Mesenteric fat pad (tissue), 1 donor: ENCODE measurements at places on chromosomes 12 and 14. TPM values are rescaled to one million over a fixed set of nuclear protein-coding genes. Genes with fewer than 3 reads are reported as not detected.

GRCh38 chr12:48629541-48629940 lies 52.5 kb downstream of the KANSL2 start:
- no peak for DNase-seq

The MAP1LC3B2 gene
- total RNA-seq, result 1.1 TPM

GRCh38 chr12:79938843-79939242 lies 3.9 kb upstream of the PPP1R12A start:
- no peak for DNase-seq

DNA sequence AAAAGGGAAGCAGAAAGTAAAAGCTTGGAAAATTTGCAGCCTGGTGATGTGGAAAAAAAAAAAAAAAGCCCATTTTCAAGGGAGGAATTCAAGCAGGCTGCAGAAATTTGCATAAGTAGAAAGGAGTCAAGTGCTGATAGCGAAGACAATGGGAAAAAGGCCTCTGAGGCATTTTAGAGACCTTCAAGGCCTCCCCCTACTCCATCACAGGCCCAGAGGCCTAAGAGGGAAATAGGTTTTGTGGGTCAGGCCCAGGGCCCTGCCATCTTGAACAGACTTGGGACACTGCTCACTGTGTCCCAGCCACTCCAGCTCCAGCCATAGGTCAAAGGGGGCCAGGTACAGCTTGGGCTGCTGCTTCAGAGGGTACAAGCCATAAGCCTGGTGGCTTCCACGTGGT lies 13.8 kb upstream of the PRKD1 start:
- DNase-seq, result no peak

- DNase-seq, result no peak
These were observed 4.5 kb downstream of the ANKRD9 start for GRCh38 chr14:102505000-102505619.

The NGB gene
- not detected for total RNA-seq

The B3GNT4 gene
- total RNA-seq, result not detected

DNA sequence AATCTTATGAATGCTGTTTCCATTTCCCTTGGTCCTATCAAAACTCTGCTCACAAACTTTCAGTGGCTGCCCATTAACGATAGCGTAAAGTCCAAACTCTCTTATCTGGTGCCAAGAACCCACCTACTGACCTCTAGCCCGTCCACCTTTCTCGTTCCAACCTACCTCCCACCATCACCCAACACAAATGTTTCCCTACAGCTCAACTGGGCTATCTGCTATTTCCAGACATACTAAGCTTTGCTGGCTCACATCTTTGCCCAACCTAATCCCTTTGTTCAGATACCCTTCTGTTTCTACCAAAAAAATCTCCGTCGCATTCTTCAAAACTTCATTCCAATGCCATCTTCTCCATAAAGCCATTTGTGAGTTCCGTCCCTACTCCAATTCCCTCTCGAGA lies 7.6 kb upstream of the NOP2 start:
- no peak for DNase-seq

GRCh38 chr14:99011385-99011784 lies 260.6 kb downstream of the BCL11B start:
- DNase-seq, result no peak

DNA sequence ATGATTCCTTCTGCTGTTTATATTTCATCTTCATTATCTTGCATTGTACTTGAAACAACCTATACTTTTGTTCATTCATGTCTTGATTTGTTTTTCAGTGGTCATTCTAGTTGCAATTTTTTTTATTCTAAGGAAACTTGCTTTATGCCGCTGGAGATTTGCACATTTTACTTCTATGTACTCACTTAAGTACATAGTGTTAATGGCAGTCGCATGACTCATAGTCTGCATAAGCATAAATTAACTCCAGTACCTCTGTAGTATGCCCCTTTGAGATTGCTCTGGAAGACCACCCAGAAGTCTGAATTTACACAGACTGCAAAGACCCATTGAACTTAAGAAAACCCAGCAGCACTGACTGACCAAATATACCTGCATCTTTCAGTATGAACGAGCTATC lies 77.0 kb downstream of the MSRB3 start:
- no peak for DNase-seq

DNA sequence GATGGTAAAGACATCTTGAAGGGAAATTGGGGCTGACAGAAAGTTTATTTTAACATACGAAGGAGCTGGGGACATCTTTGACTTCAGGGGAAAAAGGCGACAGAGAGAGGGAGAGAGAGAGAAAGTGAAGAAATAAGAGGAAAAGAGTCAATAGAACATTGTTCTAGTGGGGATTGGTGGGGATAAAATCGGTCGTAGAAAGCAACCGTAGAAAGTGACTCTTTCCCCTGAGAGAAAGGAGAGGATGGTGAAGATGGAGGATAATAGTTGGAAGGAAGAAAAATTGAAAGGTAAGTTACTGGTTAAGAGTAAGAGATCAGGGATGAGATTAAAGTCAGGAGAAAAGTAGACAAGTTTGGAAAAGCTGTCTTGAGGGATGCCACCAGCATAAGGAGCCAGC lies 75.9 kb downstream of the LMNTD1 start:
- DNase-seq, result no peak

DNA sequence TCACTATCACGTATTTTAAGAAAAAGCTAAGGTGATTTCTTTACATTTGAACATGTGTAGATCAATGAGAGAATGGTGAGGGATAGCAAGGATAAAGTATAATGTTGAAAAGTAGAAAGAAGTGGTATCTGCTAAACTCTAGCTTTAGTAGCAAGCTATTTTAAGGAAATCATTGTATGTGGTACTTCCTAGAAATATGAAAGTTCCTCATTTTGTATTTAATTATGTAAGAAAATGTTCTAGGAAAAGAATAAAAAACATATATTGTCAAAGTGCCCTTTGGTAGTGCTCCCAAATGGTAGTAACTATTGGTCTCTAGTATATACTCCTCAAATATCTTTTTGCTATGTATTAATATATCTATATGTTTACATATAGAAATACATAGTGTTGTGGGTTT lies 35.7 kb downstream of the RAB21 start:
- DNase-seq, result no peak

DNA sequence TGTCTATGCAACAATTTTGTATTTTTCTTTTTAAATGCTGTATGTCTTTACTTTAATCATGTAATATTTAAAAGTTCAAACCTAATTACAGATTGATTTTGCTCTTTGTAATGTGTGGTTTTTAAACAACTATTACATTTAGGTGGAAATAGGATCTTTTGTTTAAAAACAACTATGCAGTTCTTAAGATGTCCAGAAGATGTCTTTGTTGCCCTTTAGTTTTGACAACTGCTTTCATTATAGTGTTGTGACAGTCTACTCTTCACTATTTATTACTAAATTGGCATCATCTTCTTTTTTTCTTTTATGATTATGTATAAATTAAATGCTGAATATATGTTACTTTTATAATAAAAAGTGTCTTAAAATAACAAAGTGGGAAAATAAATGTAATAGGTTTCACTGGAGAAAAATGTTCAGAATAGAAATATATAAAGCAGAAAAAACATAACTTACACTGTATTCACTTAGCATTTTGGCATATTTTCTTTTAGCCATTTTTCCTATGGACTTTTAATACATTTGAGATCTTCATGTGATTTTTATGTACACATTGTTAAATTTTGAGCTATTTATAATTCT lies 27.1 kb upstream of the PCNX4 start:
- DNase-seq, result no peak

The SLC4A8 gene
- 0.90 TPM for total RNA-seq

DNA sequence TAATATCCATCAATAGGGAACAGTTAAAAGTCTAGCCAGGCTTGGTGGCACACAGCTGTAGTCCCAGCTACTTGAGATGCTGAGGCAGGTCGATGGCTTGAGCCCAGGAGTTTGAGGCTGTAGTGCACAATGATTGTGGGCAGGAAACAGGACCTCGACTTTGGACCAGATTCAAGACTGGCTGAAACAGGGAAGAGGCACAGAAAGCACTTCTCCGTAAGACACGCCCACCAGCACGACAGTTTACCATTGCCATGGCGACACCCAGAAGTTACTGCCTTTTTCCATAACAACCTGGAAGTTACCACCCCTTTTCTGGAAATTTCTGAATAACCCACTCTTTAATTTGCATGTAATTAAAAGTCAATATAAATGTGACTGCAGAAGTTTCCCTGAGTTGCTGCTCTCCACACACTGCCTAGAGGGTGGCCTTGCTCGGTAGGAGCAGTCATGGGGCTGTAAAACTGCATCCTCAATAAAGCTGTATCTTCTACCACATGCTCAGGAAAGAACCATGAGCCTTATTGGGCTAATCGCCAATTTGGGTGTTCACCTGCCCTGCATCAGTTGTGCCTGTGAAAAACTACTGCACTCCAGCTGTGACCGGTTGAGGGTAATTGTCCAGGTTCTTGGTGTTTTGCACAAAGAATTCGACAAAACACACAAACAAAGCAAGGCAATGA lies 4.6 kb upstream of the LRRC23 start:
- DNase-seq, result no peak

The RILPL1 gene
- 17.9 TPM for total RNA-seq

- DNase-seq, result no peak
These were observed 30.7 kb upstream of the CEBPE start for GRCh38 chr14:23149745-23150144.

- DNase-seq, result no peak
These were observed 966.1 kb downstream of the FSCB start for GRCh38 chr14:43540948-43541347.

The PLEKHG3 gene
- total RNA-seq, result 35.6 TPM

- DNase-seq, result no peak
These were observed 24.2 kb downstream of the ISCA2 start for GRCh38 chr14:74517731-74518130.

GRCh38 chr12:6092784-6093722 lies 31.4 kb downstream of the VWF start:
- peak; percentile 88 for DNase-seq

GRCh38 chr14:90715993-90716392 lies 100.2 kb downstream of the TTC7B start:
- DNase-seq, result no peak

The MYL6 gene
- total RNA-seq, result 2,743 TPM

- DNase-seq, result no peak
These were observed 1666.7 kb upstream of the FLRT2 start for GRCh38 chr14:83863042-83863774.

DNA sequence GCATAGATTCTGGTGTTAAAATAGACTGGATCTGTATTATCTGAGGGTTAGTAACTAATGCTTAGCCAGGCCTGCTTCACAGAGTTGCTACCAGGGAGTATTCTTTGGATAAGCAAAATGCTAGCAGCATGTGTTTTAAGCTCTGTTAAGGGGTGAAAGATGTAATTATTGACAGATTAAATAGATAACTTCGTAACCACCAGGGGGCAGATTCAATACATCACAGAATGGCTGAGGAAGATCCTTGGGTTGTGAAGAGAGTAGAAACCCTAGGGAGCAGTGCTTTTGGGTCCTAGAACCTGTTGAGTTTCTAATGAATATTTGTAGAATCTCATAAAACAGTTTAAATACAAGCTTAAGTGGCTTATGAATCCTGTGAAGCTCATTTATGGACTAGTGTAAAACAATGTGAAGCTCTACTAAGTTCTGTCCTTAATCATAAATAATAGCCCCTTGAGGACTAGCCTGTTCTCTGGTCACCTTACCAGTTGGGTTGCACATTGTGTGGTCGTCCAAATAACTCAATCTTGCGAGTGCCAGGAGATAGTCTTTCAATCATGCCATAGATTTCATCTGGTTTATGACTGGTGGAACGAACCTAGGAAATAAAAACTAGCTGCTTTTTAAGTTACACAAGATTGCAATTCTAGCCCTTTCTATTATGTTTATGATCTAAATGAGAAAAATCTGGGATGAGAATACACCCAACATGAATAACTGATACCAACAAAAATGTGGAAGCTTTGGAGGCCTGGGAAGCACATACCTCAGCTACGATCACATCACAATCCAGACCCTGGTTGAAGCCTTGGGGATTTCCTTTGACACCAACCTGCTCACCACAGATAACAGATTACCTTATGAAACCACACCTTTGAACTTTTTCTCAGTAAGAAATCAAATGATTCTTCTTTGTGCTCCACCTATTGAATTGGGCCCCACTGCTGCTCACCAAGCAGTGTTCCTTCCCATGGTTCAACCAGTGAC lies 12.3 kb downstream of the METTL3 start:
- no peak for DNase-seq

The SBNO1 gene
- total RNA-seq, result 28.5 TPM

DNA sequence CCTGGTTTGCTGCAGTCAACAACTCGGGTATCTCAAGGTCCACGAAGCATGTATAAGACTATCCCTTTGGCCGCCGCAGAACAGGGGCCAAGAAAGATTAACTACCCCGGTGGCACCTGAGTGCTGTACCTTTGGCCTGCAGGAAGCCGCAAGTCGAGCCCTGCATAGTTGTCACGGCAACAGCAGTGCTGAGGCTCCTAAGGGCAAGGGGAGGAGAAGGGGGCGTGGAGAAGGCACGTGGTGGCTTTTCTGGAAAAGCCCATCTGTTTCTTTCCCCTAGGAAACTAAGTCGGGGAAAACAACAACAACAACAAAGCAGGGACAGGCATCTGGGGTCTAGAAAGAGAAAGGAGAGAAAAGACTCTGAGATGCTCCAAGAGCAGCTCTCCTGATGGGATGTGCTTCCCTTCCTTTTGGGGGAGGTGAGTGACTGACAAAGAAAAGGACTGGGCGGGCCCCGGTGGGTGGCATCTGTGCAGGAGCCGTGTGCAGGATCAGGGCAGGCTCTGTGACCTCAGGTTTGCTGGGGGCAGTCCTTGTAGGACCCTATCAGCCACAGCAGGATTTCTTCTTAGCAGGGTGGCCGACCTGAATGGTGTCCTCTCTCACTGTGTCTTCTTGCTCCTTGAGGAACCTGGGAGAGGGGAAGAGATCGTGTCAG lies 123.9 kb downstream of the PRMT8 start:
- DNase-seq, result no peak

The CD69 gene
- total RNA-seq, result 11.9 TPM

DNA sequence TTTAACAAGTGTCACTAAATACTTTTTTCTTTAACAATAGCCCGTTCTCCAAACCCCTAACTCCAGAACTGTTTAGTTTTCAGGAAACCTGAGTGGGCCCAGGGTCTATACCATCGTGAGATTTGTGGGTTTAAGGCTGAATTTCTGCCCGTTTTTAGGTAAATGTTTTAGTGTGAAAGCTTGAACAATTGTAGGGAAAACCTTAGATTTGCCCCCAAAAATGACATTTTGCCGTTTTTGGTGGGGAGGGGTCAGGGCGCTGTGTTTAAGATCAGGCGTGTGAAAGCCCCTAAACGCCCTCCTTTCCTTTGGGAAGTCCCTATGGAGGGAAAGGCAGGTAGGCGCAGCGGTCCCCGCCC lies 320 bp upstream of the PRPF39 start:
- DNase-seq, result no peak

- no peak for DNase-seq
These were observed 46.2 kb downstream of the WIF1 start for GRCh38 chr12:65074932-65075331.

The PRB2 gene
- not detected for total RNA-seq

DNA sequence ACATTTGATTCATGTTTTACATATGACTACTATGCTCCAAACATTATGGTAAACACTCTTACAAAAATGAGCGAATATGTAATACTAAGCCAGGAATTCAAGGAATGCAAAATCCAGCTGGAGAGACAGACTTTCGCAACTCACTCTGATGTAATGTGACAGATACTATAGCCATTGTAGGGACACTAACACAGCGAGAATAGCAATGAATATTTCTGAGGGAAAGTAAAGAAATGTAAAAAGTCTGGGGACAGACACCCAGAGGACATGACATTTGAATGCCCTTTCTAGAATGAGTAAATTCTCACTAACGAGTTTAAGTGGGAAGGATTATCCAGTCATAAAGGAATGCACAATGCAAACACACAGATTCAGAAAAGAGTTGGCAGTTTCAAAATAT lies 121.9 kb downstream of the PIK3C2G start:
- no peak for DNase-seq
